NCI-H1092 treated with DMSO at 0.1 percent for 48 hours (cell line): ENCODE measurements at places on chromosomes 13 and 19.

DNA sequence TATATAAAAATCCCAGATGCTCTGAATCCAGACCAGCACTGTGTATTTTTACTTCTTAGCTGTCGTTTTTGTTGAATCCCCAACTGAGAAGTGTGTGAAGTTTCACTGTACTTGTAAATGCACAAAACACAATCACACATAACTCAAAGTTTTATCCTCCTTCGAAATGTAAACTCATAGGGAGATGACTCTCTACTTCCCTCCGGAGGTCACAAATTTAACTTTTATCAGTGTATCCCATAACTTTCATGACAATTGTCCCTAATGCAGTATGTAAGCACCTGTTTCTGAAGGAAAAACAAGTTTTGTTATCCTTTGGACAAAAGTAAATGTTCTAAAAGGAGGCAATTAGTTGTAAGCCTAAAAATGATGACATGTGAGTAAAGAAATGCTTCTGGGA lies 665.0 kb upstream of the SLITRK6 start:
- DNase-seq: peak; percentile 30

- no peak for DNase-seq
Observed at GRCh38 chr13:106527445-106527801, 8.0 kb downstream of the EFNB2 start.

GRCh38 chr13:96844616-96845015 lies 149.7 kb downstream of the OXGR1 start:
- peak; percentile 7 for DNase-seq

DNA sequence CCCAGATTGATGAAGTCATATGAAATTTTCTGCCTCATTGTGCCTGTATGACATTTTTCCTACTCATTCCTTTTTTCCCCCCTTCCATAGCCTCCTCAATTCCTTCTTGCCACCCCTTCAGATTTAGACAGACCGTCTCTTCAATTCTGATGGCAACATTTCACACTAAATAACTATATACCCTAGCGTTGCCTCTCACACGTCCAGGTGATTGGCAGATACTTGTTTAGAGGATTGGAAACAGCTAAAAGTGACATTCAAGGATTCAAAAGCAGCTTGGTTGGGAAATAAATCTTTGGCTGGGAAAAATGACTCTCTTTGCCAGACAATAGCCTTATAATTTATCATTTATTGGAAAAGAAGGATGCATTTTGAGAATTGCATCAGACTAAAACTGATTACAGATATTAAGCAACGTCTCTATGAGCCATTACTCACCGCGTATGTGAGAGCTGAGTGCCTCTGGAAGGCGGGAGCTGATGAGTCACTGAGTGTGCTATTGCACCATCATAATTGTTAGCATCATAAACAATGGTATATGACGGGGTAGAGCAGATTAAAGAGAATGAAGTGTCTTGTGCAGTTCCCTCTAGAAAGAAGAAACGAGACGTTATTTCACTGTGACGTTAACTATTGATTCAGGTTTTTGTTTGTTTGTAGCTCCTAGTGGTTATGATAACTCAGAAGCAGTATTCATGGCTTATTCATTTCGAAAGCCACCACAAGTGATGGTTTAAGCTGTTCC lies 61.1 kb upstream of the FAM216B start:
- no peak for DNase-seq

GRCh38 chr13:112730157-112730671 lies 40.4 kb downstream of the ATP11A start:
- no peak for DNase-seq

DNA sequence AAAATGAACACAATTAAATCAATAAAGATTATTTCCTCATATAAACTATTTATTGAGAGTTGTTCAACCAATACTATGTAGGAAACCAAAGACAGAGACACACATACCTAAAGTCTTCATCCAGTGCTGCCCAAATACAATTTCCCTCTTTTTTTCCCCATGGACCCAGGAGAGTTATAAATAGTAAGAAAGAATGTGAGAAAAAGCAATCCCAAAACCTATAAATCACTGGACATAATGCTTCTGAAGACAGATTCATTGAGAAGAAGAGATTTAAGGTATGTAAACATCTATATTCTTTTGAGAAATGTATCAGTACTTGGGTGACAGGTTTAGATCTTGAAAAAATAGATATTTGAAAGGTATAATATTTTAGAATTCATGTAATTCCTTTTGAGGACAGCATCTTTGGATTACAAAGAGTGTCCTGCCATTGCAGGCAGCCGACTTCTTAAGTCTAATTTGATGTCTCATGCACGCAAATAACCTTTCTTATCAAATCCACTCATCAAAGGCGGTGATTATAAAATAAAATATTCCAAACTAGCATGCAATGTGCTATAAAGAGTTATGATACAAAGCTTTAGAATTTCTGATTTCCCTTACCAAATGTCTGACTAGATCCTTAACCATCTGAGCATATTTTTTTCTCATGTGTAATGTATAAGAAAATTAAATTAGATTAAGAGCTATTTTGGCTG lies 739.4 kb downstream of the LIG4 start:
- no peak for DNase-seq

- peak; percentile 62 for DNase-seq
Observed at GRCh38 chr13:75685239-75685697, 49.1 kb downstream of the LMO7 start.

- DNase-seq: no peak
Observed at GRCh38 chr13:28356561-28357021, 138.3 kb downstream of the FLT1 start.

DNA sequence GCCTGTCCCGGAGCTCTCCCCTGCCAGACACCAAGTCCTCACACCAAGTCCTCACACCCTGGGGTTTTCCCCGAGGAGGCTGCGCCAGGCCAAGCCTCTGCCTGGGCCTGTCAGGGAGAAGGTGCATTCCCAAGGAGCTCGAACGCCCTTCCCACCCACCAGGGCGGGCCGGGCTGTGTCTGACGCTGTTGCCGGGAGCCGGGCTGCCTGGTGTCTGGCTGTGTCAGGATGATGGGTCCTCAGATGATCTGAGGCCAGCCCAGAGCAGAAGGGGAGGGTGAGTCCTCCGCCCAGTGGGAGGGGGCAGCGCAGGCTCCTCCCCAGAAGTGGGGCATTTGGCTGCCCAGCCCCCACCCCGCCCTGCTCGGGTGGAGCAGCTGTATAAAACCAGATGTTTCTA lies 2.3 kb upstream of the HAS1 start:
- DNase-seq: no peak

DNA sequence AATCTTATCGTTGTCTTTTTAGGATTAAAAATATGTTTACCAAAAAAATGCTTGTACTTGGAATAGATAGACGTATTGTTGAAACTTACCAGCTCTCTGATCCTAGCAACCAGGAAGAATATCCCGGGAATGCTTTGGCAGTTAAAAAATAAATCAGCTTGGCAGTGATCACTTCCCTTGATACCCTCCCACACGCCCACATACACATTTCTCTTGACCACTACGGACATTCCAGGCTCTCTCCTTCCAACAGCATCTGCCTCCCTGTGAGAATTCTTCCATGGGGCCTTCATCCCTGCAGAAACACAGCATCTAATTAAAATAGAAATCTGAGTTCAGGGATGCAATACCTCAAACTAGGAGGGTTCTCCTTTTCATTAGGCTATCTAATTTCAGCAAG lies 57.9 kb downstream of the THSD1 start:
- DNase-seq: no peak

DNA sequence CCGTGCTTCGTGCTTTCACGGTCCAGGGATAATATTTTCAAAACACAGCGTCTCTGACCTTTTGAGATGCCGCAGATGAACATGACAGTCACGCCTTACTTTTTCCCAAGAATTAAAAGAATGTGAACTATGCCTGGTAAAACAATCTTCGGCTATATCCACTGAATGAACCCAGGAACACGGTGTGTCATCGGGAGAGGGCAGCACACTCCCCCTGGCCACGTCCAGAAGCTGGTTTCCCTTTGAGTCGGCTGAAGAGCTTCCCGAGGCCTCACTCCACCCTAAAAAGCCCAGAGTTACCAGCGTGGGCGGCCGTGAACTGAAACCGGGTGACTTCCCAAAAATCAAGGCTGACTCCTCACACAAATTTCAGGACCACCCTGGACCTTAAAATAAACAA lies 22.9 kb upstream of the SHISA2 start:
- DNase-seq: no peak

DNA sequence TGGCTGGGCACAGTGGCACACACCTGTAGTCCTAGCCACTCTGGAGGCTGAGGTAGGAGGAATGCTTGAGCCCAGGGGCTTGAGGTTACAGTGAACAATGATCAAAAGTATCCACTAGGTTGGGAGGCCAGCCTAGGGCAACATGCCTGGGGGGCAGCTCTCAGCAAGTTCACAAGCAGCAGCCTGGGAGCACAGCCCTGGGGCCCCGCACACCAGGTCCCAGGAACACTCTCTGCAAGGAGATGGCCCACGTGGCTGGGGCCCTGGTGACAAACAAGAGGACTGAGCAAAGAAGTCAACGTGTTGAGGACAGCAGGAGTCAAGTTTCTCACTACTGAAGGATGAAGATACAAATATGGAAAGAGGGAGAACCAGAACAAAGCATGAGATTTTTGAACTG lies 39.3 kb downstream of the ABCC4 start:
- no peak for DNase-seq

DNA sequence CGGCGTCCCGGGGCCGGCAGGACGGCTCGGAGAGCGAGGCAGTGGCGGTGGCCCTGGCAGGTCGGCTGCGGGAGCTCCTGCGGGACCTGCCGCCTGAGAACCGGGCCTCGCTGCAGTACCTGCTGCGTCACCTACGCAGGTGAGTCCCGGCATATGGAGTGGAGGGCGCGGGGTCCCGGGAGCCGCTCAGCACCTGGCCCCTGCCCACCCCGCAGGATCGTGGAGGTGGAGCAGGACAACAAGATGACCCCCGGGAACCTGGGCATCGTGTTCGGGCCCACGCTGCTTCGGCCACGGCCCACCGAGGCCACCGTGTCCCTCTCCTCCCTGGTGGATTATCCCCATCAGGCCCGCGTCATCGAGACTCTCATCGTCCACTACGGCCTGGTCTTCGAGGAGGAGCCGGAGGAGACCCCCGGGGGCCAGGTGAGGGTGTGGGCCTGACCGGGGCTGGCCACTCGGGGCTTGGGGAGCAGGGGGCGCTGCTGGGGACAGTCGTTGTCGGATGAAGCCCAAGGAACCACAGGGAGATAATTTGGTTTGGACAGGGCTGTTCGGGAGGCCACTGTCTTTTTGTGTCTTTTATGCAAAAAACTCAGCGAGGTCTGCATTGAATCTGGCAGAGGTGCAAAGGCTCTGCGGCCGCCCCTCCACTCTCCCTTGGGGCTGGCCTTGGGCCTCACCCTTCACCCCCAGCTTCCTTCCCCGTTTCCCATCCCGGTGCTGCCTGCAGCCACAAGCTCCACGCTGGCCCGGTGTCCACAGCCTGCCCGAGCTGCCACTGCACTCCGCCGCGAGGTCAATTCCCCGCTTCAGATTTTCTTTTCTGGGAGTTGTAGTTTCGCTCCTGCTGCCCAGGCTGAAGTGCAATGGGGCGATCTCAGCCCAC lies 12.0 kb downstream of the POLR2E start:
- no peak for DNase-seq

DNA sequence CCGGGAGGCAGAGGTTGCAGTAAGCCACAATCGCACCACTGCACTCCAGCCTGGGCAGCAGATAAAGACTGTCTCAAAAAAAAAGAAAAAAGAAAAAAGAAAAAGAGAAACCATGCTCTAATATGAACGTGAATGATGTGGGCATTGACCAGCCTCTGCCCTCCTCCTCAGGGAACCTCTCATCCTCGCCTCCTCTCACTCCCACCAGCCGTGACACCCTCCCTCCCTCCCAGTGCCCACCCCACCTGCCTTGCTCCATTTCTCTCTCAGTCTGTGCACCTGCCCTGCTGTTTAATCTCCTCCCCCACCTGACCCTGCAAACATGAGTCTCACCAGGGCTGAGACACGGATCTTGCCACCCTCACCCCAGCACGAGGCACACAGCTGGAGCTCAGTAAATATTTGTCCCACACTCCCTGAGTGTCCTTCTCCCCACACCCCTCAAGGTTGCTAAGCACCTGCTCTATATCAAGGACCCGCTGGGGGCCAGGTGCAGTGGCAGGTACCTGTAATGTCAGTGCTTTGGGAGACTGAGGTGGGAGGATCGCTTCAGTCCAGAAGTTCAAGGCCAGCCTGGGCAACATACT lies 7.5 kb upstream of the BCAT2 start:
- DNase-seq: peak; percentile 72

GRCh38 chr13:28349371-28349770 lies 145.6 kb downstream of the FLT1 start:
- DNase-seq: no peak

GRCh38 chr13:73293913-73294523 lies 235.2 kb downstream of the KLF5 start:
- no peak for DNase-seq

DNA sequence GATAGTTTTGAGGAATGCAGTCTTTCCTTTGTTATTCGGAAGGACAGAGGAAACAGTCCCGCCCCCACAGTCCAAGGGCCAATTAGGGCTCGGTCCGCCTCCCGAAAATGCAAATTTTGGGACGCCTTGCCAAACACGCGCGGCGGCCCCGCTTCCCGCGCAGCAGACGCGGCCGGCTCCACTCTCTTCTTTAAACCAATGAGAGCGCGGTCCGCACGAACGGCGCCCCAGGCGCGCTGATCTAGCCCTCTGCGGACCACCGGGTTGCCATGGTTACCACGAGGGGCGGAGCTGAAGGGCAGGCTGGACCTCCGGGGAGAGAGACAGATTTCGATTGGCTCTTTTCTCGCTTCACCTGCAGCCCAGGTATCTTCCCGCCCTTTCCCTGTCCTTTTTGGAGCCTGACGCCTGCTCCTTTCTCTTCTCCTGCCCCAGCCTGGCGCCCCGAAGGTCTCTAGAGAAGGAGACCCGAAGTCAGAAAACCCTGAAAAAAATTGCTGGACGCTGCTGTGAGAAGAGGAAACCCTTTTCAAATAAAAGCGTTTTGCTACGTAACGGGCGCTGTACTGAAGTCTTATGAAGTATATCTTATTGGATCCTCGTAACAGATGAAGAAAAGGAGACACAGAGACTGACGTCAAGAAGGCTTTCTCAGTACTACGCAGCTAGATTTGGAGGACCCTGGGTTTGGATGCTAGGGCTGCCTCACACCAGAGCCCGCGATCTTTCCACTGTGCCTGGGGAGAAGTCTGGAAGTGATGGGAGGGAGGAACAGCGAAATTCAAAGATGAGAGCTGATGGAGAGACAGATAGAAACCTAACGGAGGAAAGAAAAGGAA lies 2.0 kb downstream of the PTH2 start:
- peak; percentile 60 for DNase-seq

DNA sequence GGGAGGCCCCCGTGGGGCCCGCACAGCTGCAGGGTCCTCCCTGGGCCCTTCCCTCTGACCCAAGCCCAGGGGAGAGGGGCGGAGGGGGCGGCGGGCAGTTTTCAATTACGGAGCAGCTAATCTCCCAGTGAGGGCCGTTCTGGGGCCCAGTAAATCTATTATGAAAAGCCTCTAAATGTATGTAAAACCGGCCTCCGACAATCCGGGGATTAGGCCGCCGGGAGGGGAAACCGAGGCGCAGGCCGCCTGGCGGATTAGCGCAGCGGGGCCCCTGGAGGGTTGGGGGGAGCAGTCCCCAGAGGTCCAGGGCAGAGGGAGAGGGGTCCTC lies 25.1 kb downstream of the EFNA2 start:
- no peak for DNase-seq

- DNase-seq: no peak
Observed at GRCh38 chr13:98652276-98652675, 75.4 kb upstream of the STK24 start.

- no peak for DNase-seq
Observed at GRCh38 chr13:22092791-22093560, 422.1 kb downstream of the FGF9 start.

- DNase-seq: no peak
Observed at GRCh38 chr19:35015954-35016351, 14.3 kb upstream of the SCN1B start.

- no peak for DNase-seq
Observed at GRCh38 chr13:28513745-28514144, 18.8 kb upstream of the FLT1 start.

GRCh38 chr19:35757231-35757748 lies 461 bp upstream of the HSPB6 start:
- DNase-seq: peak; percentile 89
